ENCODE measurements at places on chromosomes 1 and 21.

DNA sequence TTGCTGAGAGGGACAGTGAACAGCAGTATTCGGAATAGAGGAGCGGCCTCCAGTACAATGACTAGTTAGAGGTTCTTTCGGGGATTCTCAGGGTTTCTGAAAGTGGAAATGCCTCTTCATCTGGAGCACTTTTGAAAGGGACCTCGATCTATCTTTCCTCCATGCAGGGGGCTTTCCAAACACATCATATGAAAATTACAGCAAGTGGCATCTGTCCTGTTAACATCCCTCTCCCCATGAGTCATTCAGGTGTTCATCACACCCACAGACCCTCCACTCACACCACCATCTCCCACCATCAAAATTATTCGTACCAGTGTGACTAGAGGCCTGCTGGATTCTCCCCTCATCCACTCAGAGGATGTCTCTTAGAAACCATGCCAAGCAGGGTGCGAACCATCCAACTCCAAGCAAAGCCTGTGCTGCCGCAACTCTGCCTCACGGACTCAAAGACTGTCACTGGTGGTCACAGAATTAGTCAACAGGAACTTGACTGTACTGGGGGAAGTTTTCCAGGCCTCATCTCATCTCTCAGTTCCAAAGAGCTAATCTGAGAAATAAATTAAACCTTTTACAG is 211.1 kb downstream of the MRPL39 start:
- no peak for DNase-seq

DNA sequence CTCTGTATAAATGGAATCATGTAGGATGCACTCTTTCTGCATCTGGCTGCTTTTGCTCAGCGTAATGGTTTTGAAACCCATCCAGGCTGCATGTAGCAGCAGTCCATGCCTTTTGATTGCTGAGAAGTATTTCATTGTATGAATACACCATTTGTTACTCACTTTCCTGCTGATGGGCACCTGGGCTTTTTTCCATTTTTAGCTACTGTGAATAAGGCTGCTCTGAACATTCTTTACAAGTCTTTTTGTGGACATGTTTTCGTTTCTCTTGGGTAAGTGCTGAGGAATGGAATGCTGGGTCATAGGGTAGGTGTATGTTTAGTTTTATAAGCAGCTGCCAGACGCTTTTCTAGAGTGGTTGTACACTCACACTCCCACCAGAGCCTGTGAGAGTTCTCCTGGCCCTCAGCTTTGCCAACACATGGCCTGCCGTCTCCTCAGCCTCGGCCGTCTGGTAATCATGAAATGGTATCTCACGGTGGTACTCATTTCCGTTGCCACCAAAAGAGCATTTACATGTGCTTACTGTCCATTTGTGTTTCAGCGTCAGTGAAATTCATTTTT is 22.7 kb downstream of the SLX9 start:
- DNase-seq: peak; percentile 89

- DNase-seq: no peak
These were observed 13.0 kb downstream of the LSS start for GRCh38 chr21:46215436-46216131.

DNA sequence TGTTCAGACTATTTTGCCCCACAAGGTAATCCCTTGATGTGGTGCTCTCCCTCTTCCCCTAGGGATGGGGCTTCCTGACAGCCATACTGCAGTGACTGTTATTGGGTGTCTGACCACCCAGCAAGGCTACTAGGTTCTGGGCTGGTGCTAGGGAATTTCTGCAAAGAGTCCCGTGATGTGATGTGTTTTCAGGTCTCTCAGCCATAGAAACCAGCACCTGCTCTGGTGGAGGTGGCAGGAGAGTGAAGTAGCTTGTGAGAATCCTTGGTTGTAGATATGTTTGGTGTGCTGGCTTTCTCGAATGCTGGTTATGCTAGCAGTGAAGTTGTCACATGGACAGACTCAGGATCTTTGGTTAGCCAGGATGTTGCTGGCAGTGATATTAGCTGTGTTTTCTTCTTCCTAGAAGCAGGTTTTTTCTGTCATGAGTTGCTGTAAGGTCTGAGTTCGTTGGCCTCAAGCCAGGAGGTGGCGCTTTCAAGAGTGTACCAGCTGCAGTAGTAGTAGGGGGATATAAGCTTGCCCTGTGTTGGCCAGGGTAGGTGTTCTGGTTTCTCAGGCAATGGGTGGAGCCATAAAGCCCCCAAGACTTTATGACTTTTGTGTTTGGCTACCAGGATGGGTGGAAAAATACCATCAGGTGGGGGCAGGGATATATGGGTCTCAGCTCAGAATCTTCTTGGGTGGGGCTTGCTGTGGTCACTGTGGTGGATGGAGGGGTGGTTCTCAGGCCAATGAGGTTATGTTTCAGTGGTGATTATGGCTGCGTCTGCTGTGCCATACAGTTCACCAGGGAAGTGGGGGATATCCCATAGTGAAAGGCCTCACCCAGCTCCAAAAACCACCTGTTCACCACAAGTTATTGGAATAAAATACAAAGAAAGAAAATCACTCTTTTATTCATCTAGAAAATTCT is 1112.3 kb downstream of the KCNT2 start:
- DNase-seq: no peak

All from GM03348 (cell line).